NT2/D1 (cell line): ENCODE measurements at places on chromosomes 3 and 15.

GRCh38 chr3:135249186-135249585, 454.1 kb downstream of the EPHB1 start:
- no peak for DNase-seq

GRCh38 chr15:80105193-80105592, 45.7 kb downstream of the ZFAND6 start:
- no peak for DNase-seq

DNA sequence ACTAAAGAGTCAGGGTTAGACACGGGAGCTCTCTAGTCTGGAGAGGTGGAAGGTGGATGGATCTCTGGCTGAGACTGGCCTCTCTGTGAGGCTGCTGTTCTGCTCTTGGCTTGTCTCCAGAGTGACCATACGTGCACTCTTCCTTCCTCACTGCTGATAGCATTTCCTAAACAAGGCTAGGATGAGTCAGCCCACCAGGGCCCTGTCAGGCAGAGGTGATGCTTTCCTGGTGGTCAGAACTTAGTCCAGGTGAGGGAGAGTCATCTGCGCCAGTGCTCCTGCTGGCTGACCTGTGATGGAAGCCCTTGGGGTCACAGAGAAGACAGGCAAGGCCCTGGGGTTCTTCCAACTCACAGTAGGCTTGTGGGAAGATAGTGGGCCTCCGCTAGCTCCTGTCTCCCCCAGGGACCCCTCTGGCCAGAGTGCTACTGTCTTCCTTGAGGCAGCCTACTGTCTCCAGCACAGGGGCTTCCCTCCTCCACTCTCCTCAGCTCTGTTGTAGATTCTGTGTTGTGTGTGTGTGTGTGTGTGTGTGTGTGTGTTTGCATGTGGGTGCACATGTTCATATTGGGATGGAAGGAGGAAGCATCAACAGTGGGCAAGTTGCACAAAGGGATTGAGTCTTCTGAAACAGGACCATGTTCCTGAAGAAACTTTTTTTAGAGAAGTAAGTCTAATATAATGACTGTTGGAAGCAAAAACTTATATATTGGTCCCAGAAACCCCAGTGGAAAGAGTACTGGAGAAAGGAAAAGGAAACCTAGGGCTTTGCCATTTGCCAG, 16.5 kb downstream of the ALPK3 start:
- no peak for DNase-seq

DNA sequence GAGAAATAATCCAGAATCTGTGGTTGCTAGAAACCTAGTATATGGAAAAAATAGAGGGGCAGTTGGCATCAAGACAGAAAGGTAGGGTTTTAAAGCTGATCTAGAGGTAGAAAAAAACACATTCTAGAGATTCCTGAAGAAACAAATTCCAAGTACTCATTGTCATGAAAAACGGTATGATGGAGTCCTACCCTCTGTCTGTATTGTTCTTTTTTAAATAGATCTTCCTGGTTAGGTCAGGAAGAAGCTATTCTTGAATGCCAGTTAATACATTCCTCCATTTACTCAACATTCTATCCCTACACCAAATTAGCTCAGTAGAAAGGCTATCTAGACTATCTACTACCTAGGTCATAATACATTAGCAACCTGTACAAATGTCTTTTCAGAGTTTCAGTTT, 364.7 kb downstream of the FHIT start:
- DNase-seq: peak; percentile 20

- DNase-seq: no peak
Observed at GRCh38 chr3:15636028-15636709, 34.6 kb downstream of the BTD start.

GRCh38 chr3:39497753-39498152, 30.3 kb downstream of the MOBP start:
- DNase-seq: no peak

- DNase-seq: no peak
Observed at GRCh38 chr15:34362047-34362773, 4.8 kb downstream of the LPCAT4 start.

- no peak for DNase-seq
Observed at GRCh38 chr3:18071833-18072232, 329.4 kb upstream of the TBC1D5 start.

GRCh38 chr3:49812916-49813496, 747 bp downstream of the UBA7 start:
- no peak for DNase-seq

DNA sequence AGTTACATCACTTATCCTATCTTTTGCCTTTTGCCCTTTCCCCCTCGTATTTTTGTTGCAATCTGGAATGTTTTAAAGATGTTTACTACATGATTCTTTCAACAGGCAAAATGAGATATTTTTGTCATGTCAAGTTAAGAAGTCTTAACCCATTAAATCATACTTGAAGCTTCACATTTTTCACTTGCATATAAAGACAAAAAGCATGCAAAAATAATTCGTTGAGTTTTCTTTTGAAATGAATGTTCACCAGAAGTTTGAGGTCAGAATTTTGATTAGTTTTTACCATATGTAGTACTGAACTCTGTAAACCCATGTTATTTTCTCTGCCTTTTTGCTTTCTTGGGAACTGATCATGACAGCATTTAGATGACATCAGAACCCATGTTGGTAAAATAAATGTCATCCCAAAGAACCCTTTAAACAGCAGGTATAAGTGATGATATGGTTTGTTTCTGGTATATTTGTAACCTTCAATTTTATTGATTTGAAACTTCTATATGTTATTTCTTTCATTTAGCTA, 188.5 kb downstream of the GHSR start:
- DNase-seq: no peak

DNA sequence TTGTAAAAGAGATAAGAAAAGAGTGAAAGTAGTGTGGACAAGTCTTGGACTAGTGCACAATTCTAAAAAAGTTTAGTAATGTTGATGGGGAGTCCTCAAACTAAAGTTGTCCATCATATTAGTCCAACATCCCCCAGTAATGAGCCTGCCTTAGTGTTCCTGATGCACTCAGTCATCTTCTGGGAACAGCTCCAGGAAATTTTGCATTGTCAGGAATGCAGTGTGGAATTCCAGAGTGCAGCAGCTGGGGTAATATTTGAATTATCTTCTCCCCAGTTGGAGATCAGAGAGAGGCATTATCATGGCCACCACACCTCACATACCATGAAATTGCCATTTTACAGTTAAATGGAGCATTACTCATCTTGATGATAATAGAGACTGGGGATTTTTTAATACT, 528.8 kb upstream of the NAALADL2 start:
- no peak for DNase-seq

GRCh38 chr3:101994386-101994785, 145.1 kb downstream of the NFKBIZ start:
- no peak for DNase-seq

- DNase-seq: no peak
Observed at GRCh38 chr15:79952329-79952728, 18.7 kb downstream of the BCL2A1 start.

- DNase-seq: no peak
Observed at GRCh38 chr3:16432714-16433113, 80.8 kb downstream of the RFTN1 start.

DNA sequence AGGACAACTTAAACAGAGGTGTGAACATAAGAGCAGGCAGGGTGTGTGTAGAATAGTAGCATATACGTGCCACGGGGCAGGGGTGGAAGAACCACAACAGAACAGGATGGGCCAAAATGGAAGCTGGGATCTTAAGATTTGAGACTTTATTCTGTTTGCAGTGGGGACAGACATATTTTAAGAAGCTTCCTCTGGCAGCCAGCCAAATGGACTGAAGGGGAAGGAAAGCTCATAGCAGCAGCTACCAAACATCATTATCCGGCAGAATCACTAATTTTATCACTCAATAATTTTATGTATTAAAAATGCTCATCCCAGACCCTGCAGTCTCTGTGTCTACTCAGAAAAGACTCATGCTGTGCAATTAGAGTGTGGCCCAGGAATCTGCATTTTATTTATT, 130.9 kb upstream of the CTDSPL start:
- DNase-seq: no peak

DNA sequence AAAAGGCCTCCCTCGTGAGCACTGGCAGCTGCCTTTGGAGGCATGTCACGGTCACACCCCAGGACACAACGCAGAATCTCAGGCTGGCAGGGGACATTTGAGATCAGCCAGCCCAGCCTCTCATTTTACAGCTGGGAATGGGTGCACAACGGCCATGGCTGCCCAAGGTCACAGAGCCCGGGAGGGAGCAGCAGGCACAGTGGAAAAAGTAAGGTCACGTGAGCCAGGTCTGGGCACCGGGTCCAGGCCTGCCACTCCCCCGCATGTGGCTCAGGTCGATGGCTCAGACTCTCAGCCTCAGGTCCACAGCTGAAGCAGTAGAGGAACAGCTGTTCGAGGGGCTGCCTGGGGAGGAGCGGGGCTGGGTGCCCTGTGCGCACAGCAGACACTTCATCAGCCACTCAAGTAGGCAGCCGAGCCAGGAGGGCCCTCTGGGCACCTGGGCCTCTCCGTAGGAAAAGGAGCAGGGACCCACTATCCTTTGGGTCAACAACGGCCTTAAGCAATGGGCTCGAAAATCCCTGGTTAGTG, 260.6 kb downstream of the GOLGA6L6 start:
- DNase-seq: no peak

DNA sequence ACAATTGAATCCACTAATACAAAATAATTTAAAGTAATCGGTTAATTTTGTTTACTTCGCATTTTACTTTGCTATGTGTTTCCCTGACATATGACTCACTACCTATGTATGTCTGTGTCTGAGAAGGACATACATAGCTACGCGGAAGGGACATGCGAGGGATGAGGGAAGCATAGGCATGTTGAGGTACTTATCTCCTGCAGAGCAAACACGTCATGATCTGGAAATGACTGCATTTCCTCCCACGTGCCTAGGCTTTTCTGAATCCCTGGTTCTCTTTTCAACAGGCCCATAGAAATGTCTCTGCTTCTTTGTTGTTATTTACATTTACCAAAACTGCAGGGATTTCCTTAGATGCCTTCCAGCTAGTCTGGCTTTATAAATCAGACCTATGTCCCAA, 27.5 kb downstream of the ALCAM start:
- DNase-seq: no peak

DNA sequence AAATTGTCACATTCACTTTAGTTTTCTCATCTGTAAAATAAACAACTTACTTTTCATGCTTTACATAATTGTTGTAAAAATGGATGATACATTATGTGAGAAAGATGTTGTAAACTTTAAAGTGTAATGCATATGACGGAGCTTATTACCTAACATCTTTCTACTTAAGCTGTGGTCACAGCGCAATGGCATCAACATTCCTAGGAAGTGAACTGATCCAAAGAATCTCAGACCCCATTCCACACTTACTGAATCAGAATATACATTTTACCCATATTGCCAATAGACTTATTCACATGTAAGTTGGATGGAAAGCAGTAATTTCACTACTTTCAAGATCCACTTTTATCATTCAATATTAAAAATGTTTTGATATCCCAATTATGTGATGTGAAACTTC, 497.5 kb downstream of the FGF12 start:
- no peak for DNase-seq

DNA sequence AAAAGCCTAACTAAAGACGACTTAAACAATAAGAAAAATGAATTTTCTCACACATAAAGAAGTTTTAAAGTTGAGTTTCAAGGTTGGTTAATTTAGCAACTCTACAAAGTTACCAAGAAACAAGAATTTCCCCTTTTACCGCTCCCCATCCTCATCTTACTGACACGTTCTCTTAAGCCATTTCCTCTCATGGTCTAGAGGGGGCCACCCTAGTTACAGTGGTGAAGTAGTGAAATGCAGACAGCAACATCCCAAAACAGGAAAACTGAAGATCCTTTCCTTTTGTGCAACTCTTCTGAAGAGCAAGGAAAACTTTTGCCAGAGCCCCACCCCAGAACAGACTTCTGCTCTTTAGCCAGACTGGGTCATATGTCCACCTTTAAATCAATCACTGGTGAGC, 17.3 kb upstream of the SOX14 start:
- DNase-seq: no peak

GRCh38 chr3:98645039-98645438, 51.6 kb upstream of the CPOX start:
- DNase-seq: no peak

- DNase-seq: no peak
Observed at GRCh38 chr3:143648218-143648617, 200.1 kb downstream of the SLC9A9 start.

DNA sequence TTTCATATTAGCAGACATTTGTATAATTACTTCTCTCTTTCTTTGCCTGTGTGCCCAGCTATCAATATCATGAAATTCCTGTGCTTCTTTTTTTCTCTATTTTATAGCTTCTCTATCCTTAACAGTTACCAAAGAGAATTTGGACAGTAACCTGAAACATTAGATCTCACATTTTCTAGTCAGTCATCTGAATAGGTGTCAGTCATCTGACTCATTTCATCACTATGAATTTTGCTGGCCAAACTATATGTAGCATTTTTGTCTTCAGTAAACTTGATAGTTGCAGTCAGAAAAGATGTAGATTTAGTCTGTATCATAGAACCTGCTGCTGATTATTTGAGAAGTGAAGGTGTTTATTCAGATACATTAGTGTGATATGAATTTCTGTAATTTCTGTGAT, 52.6 kb downstream of the HMG20A start:
- DNase-seq: no peak

DNA sequence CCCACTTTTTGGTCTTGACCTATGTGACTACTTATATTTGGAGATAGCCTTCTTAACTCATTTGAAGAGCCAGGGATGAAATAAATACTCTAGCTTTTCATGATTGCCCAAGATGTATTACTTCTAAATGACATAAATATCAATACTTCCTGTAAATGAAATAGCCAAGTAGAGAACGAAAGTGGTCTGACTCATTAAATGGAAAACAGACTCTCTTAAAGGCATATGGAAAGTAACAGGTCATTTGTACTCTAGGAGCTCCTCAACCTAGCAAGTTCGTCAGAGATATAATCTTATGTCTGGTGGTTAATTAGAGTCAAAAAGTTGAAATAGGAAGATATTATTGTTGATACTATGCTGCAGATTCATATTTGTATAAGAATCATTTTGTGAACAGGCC, 1105.4 kb downstream of the TUSC7 start:
- no peak for DNase-seq

- no peak for DNase-seq
Observed at GRCh38 chr3:126985132-126985985, 2.4 kb downstream of the PLXNA1 start.

GRCh38 chr15:73560501-73561117, 72.6 kb downstream of the NPTN start:
- peak; percentile 38 for DNase-seq

DNA sequence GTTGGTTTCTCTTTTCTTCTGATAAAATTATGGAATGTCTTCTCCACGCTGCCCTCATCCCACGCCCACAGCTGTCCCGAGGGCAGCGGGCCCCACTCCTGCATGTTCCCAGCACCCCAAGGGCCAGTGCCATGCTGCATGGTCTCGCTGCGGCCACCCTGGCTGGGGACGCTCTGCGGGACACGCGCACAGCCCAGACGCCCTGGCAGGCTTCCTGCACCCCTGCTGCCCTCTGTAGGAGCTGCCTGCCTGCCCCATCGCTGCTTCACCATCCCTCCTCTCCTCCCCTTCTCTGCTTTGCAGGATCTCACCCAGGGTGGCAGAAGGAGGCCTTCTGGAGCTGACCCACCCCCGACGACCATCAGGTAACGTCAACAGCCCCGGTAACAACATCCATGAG, 22.8 kb downstream of the SLC6A1 start:
- no peak for DNase-seq

GRCh38 chr3:182509844-182510460, 283.4 kb upstream of the ATP11B start:
- no peak for DNase-seq
